ENCODE measurements at places on chromosomes 13 and 19. TPM values are rescaled to one million over a fixed set of nuclear protein-coding genes. Genes with fewer than 3 reads are reported as not detected.
A peak's percentile ranks its signal among the peaks of the same experiment; 100 is the strongest.

- no peak for DNase-seq
Measured at GRCh38 chr13:112783978-112784371, 94.1 kb downstream of the ATP11A start.

DNA sequence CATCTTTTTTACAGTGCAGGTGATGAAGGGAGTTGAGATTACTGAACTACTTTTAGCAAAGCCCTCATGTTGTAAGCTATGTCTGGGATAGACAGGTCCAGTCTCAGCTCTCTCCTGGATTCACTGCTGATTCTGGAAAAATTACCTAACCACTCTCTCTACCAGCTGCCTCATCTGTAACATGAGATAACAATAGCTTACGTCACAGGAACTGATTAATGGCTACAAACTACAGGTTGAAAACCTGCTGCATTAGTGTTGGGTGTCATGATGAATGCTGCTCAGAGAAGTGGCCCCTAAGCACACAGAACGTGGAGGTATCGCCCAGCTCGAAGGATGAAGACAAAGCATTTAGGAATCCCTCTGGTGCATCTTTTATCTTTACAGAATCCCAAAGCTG is 277.8 kb downstream of the ABCC4 start:
- DNase-seq, result no peak

DNA sequence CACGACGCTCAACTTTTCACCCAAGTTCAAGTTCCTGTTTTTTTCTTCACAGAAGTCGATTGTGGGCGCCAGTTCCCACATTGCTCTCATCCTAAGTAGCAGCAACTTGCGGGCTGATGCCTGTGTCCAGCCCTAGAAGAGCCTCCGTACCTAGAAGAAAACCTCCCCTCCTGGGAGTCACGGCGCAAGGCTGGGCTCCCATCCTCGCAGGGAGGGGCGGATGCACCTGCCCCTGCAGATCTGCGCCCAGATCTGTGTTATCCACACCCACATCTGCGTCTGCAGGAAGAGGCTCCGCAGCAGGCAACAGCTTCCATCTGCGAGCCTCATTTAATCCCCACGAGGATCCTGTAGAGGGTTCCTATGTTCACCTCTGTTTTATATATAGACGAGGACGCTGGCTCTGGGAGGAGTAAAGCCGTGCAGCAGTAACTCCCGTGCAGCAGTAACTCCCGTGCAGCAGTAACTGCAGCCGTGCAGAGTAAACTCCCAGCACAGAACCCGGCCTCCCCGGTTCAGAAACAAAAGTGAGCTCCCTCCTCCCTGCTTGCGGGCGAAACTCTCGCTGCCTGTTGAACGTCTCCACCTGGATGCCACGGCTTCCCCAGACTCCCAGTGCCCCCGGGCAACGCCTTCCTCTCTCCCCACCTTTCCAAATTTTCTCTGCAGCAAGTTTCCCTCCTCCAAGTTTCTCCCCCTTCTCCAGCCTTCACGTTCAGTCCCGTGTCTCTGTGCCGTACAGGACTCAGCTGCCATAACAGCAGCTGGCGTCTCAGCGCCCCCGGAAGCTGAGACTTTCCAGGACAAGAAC is 23.5 kb upstream of the LAIR1 start:
- DNase-seq, result no peak

DNA sequence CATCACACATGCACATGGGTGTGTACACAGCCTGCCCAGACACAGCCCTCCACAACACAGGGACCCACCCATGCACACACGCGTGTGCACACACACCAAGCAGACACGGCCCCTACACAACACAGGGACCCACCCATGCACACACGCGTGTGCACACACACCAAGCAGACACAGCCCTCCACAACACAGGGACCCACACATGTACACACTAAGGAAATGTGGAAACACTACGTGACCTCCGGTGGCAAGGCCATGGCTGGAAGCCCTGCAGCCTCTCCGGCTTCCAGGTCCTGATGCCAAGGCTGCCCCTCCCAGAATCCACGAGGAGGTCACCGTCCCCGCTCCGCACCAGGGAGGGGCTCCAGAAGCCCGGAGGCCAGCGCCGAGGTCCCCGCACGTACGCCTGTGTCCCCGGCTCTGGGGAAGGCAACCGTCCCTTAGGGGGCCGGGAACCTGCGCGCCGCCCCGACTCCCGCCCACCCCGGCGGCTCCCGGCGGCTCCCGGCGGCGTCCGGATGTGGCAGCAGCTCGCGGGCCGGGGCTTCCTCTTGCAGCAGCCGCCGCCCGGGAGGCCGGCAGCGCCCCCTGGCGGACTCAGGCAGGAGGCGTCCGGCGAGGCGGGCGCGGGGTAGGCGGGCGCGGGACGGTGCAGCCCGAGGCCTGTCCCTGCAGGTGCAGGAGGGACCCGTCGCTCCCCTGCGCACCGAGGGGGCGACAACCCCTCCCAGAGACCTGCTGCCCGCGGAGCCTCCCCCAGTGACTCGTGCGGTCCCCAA is 29.8 kb upstream of the GRTP1 start:
- peak; percentile 68 for DNase-seq

GRCh38 chr19:47447470-47448359 is 24.0 kb downstream of the SLC8A2 start:
- peak; percentile 65 for DNase-seq

DNA sequence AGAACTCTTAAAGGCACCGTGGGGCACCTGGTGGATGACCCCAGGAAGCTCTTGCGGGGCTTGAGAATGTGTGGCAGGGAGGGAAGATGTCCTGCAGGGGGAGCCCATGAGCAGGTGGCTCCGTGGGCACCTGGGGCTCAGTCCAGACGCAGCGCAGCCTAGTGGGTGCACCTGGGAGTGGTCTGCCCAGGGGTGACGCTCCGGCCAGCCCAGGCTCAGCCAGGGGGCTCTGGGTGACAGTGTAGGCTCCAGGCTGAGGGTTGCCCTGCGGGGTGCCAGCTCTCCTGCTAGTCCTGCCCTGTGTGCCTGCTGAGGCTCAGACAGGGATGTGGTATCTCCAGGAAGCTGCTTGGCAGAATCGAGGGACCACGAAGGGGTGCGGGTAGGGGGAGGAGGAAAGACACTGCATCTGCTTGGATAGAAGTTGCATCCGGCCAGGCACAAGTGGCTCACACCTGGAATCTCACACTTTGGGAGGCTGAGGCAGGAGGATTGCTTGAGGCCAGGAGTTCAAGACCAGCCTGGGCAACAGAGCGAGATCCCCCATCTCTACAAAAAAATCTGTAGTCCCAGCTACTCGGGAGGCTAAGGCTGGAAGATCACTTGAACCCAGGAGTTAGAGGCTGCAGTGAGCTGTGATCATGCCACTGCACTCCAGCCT is 15.0 kb upstream of the PGLS start:
- peak; percentile 46 for DNase-seq

- DNase-seq, result no peak
Measured at GRCh38 chr19:4449022-4449638, 8.5 kb downstream of the UBXN6 start.

DNA sequence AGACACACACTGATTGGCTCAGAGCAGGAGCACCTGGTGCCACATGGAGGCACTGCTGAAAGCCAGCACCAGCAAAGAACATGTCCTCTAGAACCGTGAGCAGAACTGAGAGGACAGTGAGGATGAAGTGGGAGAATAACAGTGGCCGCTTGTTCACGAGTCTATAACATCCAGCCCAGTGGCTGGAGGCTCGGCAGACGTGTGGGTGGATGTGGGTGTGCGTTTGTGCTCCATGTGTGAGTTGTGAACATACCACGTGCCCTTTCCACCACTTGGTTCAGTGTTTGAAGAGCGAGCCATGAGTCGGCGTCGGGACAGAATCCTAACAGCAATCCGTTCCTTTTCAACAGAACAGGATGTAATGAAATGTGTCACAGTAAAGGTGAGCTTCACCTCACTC is 113.0 kb downstream of the SOX1 start:
- DNase-seq, result no peak

DNA sequence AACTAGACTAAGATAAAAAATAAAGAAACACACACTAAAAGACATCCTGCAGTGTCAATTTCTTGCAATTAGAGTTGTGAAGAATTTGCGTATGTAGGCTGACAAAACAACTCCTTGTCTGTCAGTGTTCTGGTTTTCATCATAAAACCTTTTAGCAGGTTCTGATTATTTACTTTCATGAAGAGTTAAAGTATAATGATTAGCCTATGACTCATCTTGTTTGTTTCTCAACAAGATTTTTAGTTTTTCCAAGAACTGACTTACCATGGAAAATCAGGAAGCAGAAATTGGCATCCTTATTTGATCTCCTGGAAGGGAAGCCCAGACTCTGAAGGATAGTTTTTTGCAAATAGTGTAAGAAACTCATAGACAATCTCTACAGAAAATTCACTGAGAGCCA is 848.7 kb upstream of the PCDH9 start:
- DNase-seq, result no peak

DNA sequence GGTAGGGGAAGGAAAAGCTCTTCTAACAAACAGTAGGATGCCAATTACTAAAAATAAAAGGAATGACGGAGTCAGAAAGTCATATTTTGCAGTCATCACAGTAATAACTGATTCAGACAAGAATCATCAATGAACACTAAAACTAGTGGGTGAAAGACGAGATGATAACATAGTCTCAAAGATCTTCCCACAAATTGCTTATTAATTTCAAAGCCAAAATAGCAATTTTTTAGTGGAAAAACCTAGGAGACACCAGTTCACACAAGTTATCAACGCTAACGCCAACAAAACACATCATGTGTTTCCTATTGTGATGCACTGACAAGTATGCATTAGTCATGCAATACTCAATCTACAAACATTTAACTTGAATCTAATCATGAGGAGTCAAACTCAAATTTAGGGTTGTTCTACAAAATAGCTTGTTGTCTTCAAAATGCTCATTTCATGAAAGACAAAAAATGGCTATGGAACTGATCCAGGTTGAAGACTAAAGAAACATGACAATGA is 18.6 kb downstream of the ZNF233 start:
- no peak for DNase-seq

- no peak for DNase-seq
Measured at GRCh38 chr19:1125601-1126467, 22.0 kb downstream of the GPX4 start.

DNA sequence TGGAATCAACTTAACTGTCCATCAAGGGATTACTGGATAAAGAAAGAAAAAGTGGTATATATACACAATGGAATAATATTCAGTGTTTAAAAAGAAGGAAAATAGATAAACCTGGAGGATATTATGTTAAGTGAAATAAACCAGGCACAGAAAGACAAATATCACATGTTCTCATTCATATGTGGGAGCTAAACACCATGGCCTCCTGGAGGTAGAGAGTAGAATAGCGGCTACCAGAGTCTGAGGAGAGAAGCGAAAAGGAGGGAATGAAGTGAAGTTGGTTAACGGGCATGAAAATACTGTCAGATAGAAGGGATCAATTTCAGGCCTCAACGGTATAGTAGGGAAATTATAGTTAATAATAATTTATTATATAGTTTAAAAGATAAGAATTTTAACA is 147.5 kb upstream of the OBI1 start:
- no peak for DNase-seq

DNA sequence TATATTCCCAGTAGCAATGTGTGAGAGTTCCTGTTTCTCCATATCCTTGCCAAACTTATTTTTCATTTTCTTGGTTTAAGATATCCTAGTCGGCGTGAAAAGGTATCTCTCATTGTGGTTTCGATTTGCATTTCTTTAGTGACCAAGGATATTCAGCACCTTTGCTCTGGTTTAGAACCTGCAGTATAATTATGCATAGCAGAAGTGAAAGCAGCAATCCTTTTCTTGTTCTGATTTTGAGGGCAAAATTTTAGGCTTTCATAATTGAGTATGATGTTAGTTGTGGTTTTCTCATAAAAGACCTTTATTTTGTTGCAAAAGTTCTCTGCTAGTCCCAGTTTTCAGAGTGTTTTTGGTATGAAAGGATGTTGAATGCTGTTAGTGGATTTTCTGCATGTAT is 491.0 kb downstream of the FGF9 start:
- DNase-seq, result no peak

DNA sequence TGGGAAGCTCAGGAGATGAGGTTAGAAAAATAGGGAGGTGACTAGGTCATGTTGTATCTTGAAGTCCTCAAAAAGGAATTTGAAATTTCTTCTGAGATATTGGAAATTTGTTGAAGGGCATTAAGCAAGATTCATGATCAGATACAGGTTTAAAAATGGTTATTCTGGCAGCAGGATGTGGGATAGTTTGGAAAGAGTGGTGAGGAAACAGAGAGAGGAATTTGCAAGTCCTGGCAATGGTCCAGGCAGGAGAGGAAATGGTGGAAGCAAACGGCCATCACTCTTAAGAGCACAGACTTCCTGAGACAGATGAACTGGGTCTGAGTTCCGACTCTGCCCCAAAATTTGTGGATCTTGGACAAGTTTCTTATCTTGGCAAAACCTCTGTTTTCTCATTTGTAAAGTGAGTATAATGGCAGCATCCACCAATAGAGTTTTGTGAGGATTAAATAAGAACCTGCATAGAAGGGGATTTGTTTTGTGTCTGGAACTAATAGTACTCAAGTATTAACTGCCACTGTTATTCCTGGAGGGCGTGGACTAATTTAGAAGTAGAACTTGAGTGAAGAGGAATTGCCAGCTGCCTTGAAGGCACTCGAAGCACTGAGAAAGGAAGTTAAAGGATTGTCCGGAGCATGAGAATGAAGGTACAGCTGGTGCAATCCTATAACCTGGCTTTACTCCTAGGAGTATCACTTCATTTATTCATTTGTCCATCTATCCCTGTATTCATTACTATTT is 99.6 kb downstream of the CCNA1 start:
- no peak for DNase-seq

DNA sequence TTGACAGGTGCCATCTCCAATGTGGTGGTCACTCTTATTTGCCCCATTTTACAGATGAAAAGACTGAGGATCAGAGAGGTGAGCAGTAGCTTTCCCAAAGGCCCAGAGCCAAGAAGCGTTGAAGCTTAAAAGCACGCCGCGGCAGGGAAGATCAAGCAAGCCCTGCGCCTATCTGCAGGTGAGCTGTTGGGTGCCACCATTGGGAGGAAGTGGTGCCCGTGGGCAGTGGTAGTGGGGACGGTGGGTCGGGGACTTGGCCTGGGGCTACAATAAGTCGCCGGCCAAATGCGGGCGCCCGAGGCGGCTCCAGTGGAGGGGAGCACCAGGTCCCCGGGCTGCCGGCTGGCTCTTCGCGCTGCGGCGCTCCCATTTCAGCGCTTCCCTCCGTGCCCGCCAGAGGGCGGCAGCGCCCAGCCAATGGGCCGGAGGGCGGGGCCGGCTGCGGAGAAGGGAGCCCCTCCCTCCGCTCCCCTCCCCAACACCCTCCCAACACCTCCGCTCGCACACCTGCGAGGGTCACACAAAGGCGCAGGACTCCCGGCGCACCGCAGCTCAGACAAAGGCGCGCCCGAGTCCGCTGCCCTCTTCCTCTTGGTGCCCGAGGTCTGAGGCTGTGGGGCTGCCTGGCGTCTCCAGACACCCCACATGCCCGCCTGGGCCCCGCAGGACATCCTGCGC is 744 bp upstream of the POU2F2 start:
- DNase-seq, result peak; percentile 61

GRCh38 chr13:98513837-98514236 is 63.1 kb downstream of the STK24 start:
- no peak for DNase-seq

Gene SHD
- total RNA-seq, result not detected

Gene MAMSTR
- total RNA-seq, result 0.34 TPM

Gene ITM2B
- 179 TPM for total RNA-seq

Gene KLK2
- total RNA-seq, result not detected
